ENCODE measurements at places on chromosomes 12 and 14.

DNA sequence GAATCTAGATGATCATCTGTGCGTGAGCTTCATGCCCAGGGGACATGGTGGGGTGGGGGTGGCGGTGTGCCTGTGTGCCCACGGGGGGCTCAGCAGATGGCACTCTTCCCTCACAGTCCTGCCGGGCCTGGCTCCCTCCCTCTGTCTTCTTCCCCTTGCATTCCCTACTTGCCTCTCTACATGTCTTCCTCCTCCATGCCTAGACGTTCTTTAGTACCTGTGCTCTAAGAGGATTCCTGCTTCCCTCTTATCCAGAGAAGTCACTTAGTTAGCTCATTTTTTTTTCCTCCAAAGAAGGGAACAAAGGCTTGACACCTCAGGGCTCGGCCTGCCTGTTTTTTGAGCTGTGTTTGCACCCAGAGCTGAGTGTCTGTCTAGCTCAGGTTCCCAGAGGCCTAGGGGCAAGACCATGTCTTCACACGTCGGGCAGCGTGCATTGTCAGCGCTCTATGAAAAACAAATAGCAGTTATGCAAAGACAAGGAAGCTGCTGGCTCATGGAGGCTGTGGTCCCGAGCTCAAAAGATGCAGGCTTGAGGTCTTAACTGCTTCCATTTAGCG, 48.8 kb downstream of the NINJ2 start:
- peak; percentile 80 for DNase-seq

DNA sequence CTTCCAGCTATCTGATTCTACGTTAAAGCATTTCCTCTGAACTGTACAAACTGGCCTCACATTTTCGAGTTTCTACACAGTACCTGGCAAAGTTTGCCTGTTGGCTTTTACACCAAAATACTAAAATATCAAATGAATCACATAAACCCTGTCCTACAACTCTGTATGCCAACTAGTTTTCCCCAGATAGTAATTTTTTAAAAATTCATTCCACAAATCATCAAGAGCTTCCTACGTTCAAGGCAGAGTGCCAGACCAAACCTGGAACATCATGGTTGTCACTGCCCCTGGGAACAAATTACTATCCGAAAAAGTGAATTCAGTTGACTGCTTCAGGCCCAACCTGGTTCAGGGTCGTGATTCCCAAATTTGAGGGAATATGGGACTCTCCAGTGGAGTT, 2.1 kb downstream of the TMEM30B start:
- DNase-seq: no peak

GRCh38 chr12:93191423-93191822, 186.3 kb upstream of the NUDT4 start:
- DNase-seq: no peak

GRCh38 chr12:131872154-131873051, 22.0 kb upstream of the ULK1 start:
- DNase-seq: no peak

GRCh38 chr14:104954746-104955395, 23.3 kb downstream of the AHNAK2 start:
- no peak for DNase-seq

- no peak for DNase-seq
Measured at GRCh38 chr14:75277815-75278421, 710 bp upstream of the FOS start.

DNA sequence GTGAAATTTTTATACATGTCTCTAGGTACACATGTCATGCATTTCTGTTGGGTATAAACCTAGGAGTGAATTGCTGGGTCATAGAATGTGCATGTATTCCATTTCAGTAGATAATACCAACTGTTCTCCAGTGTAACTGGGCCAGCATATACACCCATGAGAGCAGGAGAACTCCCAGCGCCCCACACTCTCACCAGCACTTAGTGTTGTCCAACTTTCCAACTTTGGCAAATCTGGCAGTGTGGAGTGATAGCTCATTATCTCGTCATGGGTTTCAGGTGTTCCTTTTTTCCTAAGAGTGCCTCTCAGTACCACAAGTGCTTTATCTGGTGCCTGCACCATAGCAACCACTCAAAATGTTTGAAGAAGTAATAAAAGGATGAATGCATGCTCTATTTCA, 40.1 kb downstream of the NGB start:
- no peak for DNase-seq

- no peak for DNase-seq
Measured at GRCh38 chr14:104244221-104245011, 106.0 kb downstream of the KIF26A start.

GRCh38 chr12:26846416-26846815, 13.4 kb upstream of the ITPR2 start:
- no peak for DNase-seq

DNA sequence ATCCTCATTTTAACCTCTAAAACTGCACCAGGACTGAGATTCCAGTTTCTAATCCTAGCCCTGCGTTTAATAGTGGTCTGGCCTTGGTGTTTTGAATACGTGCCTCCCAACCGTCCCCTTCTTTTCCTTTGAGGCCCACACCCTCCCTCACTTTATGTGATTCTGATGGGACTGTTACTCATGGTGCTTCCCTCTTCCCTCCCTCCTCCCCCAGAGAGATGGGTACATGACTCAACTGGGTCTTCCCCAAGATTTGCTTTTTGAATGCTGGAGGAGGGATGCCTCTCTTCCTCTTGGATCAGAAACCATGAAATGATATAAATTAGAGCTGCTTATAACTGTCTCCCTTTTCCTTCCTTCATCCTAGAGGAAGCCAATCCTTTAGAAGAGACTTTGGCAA, 8.2 kb upstream of the PPP2R5E start:
- no peak for DNase-seq

DNA sequence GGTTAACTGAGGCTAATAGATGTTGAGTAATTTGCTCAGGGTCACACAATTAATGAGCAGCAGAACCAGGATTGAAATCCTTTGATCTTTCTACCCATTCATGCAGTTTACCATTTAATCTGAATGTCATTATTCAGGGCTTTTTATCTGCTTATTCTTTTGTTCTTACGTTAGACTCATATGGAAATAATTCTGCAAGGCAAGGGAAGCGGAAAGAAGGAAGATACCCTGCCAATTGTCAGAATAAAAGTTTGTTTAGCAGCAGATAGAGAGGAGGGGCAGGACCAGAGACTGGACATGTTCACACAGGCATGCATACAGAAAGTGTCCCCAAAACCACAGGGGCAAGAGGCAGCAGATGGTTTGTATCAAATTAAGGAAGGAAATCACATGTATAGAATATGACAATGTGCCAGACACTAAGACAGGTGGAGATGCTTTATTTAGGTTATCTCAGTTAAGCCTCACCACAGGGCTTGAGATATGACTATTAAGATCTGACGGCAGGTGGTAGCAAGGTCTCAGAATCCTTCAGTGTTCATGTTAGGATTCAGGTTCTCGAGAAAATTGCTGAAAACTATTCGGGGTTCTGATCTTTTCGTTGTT, 29.8 kb downstream of the BRMS1L start:
- peak; percentile 76 for DNase-seq

- DNase-seq: peak; percentile 26
Measured at GRCh38 chr14:54919330-54919729, 16.7 kb upstream of the GCH1 start.

DNA sequence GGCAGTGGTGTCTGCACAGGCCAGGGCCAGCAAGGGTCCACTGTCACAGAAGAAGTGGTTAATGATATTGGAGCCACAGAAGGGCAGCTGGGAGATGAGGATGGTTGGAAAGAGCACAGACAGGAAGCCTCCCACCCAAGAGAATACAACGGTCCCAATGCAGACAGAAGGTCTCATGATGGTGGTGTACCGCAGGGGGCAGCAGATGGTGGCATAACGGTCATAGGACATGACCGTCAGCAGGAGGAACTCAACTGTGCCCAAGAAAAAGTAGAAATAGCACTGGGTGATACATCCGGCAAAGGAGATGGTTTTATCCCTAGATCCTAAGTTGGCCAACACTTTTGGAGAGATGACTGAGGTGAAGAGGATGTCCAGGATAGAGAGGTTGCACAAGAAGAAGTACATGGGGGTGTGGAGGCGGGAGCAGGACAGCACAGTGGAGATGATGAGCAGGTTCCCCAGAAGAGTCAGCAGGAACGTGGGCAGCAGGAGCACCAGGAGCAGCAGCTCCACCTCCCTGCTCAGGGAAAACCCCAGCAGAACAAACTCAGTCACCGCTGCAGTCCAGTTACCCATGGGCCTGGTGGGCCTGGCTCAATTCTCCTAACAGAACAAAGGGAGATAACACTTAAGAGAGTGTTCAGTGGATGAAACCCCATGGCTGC, 9.8 kb downstream of the OR6J1 start:
- DNase-seq: no peak

- DNase-seq: no peak
Measured at GRCh38 chr12:119710374-119710964, 42.5 kb downstream of the PRKAB1 start.

GRCh38 chr14:42027271-42027670, 420.6 kb downstream of the LRFN5 start:
- no peak for DNase-seq

DNA sequence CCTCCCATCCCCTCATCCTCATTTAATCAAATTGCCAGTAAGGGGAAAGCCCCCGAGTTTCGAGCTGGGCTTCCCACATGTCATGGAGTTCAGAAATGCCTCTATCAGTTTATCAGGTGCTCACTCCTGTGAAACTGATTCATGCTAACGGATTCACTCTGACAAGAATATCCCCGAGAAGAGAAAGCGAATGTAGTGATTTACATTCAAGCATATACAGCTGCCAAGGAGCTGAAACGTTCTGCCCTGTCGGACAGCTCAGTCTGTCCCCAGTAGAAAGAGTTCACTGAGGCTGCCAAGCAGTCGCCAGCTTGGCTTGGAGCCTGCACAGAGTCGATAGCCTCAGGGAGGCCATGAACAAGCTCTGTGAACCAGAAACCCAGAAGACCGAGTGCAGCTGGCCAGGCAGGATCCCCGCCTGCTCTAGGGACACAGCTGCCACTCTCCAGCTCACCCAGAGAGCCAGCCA, 88.4 kb downstream of the TMCC3 start:
- peak; percentile 69 for DNase-seq

DNA sequence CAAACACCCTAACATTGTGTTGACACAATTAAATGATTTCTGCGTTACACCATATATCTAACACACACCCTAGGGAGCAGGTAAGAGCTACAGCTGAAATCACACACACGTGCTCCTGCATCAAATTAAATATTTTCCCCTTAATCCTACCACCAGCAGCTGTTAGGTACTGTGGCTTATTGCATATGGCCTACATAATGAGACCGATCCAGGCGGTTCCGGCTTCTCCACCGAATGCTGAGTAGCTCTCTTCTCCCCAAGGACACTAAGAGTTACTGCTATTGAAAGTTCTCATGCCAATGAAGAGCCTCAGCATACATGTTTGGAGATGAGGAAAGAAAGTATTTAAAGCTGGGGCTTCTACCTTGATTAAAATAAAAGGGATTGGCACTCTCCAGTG, 472.2 kb upstream of the STXBP6 start:
- DNase-seq: peak; percentile 61

DNA sequence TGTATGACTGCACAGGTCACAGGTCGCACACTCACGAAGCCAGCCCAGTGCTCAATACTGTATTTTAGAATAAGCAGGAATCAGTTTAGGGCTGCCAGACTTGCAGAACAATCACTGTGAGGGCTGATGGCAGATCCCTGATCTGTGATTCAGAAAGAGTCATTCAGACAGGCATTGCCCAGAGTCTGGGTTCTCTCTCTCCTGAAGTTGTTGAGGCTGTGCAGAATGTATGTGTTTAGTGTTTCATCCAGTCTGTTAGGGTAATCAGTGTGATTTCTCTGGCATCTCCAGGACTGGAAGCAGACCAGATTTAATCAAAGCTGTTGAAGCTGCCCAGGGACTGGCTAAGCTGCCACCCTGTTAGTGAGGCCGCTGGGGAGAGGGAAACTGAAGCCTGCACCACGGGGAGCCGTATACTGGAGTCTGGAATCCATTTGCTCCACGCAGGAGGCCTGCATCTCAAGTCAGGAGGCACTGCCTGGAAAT, 69.3 kb downstream of the ETV6 start:
- no peak for DNase-seq

- peak; percentile 38 for DNase-seq
Measured at GRCh38 chr12:104669089-104669721, 212.5 kb downstream of the CHST11 start.
